Activated T-cell treated with anti-CD3 and anti-CD28 coated beads, Interleukin-2, amount 50 U/mL, for 72 hours (primary cell): ENCODE measurements at places on chromosomes 3 and 15.

DNA sequence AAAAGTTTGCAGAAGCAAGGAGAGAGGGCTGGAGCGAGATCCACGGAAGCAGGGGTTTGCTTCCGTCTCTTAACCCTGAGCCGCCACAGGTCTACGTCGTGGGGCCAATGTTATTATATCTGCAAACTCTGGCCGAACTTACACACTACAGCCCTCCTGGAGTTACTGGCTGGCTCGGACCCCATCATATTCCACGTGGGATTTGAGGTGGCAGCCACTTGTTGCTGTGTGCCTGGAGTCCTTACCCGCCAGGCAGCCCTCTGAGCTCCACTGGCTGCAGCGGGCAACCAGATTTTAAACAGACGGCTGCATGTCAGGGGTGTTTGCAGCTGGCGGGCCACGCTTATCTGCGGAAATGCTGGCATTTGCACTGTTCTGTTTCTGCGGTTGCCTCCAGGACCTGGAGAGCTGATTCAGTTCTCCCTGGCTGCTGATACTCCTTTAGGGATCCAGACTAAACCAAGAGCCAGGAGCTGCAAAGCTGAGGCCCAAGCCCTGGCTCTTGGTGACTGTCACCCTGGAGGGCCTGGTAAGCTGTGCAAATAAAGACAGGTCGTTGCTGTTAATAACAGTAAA is 34.7 kb downstream of the TM2D3 start:
- DNase-seq, result no peak

- no peak for DNase-seq
These were observed 102.7 kb upstream of the UMPS start for GRCh38 chr3:124627501-124627908.

GRCh38 chr3:8455526-8456411 is 45.9 kb upstream of the LMCD1 start:
- no peak for DNase-seq

DNA sequence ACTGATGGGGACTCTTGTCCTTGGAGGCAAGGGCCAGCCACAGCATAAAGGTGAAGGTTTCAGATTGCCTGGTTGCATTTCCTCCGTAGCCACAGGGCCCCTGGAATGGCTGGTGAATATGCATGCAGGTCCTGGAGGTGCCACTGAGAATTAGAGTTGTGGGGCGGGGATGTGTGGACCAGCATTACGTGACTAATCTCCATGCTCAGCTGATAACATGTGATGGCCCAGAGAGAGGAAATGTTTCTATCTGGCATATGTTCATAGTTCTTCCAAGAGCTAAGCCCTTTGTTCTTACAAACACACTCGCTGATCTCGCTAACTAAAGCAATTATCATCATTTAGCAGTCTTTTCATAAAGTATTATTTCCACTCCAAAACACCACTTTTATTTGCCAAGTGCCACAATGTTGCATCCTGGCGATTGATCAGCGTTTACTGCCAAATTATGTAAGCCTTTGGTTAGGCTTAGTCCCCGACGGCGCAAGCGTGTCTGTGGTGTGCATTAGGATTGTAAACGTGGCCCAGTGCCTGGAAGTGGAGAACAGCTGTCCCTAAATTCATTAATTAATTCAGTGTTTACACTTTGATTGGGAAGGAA is 55.9 kb downstream of the CGNL1 start:
- no peak for DNase-seq
